ENCODE measurements at places on chromosomes 1 and 21.

DNA sequence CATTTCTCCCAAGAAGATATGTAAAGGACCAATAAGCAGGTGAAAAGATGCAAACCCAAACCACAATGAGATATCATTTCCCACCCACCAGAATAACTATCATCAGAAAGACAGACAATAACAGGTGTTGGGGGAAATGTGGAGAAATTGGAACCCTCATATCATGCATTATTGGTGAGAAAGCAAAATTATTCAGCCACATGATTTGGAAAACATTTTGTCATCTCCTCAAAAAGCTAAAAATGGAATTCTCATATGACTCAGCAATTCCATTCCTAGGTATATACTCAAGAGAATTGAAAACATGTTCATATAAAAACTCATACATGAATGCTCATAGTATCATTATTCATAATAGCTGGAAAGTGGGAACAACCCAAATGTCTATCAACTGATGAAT is 25.1 kb upstream of the RNF186 start:
- ATAC-seq = no peak

DNA sequence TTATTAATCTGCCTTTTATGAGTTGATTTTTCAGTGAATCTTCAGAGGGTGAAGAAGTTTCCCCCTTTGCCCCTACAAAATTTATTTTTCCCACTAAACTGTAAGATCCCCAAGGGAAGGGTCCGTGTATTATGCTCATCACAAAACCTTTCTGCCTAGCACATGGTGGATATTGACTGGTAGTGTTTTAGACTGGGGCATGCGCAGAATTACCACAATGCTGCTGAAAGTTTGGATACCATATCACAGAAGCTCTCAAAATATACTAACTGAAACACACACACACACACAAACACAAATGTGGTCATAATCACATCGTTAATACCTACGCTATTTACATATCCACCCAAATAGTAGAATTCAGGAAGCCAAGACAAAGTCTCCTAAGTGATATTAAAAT is 28.0 kb upstream of the DMRTB1 start:
- no peak for ATAC-seq

DNA sequence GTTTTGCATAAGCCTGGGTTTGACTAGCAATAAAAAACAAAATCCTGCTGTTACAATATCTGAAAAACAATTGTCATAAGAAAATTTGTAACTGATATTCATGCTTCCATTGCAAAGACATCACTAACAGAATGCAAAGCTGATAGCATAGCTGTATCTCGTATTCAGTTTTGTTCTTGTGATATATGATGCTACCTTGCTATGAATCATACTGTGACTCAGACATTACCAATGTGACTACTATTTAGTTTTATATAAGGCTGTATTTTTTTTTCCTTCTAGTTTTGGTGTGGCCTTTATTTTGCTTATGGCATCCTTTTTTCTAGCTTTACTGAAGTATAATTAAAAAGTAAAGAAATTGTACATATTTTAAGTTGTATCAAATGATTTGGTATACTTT is 1381.8 kb downstream of the MRPL39 start:
- ATAC-seq = peak; percentile 92

GRCh38 chr1:246000638-246001015 is 506.5 kb downstream of the SMYD3 start:
- no peak for ATAC-seq

DNA sequence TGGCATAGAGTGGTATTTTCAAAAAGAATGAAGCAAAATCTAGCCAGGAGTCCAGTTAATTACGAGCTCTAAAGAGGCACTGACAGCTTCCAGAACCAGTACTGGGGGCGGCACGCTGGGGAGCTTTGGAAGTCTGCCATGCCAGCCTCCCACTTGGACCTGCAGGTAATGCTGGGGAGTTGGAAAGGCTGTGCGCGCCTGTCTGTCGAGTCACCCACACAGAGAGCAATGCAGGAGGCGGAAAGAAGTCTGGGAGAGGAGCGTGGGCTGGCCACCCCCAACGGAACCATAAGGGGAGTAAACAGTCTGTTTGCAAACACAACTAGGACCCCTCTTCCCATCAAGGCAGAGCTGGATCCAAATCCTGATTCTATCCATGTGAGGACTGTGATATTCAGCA is 84.5 kb downstream of the BEND5 start:
- ATAC-seq = no peak

DNA sequence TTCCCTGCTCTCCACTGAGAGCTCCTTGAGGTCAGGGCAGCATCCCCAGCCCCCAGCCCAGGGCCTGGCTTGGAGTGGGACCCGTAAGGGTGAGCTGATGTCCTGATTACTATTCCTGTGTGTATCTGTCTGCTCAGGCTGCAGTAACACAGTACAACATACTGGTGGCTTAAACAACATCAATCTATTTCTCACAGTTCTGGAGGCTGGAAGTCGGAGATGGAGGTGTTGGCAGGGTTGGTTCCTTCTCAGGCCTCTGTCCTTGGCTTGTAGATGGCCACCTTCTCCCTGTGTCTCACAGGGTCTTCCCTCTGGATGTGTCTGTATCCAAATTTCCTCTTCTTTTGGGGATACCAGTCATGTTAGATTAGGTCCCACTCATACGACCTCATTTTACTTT is 246.4 kb upstream of the POU3F1 start:
- ATAC-seq = no peak

DNA sequence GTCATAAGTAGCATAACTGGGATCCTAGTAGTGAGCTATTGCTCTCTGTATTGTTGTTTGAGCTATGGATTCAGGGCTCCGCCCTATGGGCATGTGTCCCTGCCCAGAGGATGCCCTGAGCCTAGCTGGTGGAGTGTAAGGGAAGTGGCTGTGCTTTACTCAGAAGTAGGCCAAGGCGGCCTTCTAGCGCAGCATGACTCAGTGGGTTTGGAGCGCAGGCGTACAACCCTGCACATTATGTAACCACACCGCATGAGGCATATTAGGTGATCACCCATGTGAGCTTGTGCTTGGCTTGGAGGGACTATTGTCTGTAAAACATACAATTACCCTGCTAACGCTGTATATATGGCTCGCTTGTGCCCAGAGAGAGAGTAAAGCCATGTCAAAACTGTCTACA is 11.1 kb upstream of the UBE2U start:
- no peak for ATAC-seq

GRCh38 chr1:38787041-38787440 is 72.5 kb downstream of the RRAGC start:
- no peak for ATAC-seq

DNA sequence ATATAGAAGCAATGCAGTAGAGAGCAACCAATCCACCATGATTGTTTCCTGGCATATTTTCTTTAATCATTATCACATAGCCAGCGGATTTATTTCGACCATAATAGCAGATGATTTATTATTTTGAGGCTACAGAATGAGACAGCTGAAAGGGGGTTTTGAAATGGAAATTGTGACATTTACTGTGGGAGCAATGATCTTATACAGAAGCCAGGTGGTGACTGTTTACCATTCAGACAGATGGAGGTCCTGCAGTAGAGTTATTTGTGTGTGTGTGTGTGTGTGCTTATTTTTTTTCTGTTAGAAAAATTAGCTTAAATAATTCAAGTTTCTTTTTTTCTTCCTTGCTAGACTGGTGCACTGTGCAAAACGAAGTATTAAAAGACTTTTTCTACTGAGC is 1784.5 kb downstream of the MRPL39 start:
- ATAC-seq = no peak

GRCh38 chr1:150066838-150067183 is 765 bp upstream of the VPS45 start:
- ATAC-seq = peak; percentile 57

All from SK-N-SH treated with all-trans-retinoic acid at 6 μM for 48 hours (cell line).